Stomach (tissue), 19 donors: ENCODE measurements at places on chromosomes 6 and 20.
A peak's percentile ranks its signal among the peaks of the same experiment; 100 is the strongest.

GRCh38 chr6:121338956-121339355 lies 4.7 kb upstream of the TBC1D32 start:
- peak; percentile 44 for DNase-seq

DNA sequence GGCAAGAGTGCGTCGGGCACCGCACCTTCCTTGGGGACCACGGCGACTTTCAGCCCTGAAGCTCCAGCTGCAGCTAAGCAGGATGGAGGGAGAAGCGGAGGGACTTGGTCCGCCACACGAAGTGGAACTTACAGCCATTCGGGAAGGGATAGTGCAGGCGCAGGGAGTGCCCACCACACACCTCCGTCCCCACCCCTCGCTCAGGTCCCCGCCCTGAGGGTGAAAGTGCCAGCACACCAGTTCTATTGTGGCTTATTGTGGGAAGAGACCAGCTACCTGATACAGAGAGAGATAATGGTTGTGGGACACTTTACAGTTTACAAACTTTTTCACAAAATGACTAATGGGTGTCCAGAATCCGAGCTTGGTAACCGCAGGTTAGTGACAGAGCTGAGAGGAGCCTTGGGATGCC lies 76.1 kb downstream of the IRF4 start:
- DNase-seq, result no peak

- DNase-seq, result peak; percentile 18
Measured at GRCh38 chr20:20668639-20669038, 43.8 kb downstream of the RALGAPA2 start.

- DNase-seq, result peak; percentile 77
Measured at GRCh38 chr6:3457710-3458602, 1.1 kb upstream of the SLC22A23 start.

DNA sequence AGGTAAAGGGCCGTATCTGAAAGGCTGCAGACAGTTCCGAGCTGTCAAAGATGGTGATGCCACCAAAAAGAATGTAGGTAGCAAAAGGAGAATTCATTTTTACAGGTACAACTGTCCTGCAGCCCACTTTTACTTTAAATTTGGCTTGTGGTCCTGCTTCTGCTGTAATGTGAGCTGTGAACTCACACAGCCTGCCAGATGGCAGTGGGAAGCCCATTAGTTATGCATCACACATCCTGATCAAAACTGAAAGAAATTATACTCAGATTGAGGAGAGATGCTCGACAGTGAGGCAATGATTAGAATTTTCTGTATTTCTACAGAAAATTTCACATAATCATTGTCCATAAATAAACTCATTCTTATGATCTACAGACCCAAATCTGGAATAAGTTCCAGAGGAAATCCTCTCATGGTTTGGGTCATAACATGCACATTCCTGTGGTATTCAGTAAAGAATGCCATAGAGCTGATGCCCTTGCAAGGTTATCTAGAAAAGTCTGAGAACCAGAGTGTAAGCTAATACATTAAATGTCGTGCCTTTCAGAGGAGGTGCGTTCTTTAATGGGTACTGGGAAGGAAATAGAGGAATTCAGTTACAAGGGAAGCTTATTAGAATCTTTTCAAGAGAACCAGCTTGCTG lies 23.9 kb upstream of the E2F3 start:
- no peak for DNase-seq

DNA sequence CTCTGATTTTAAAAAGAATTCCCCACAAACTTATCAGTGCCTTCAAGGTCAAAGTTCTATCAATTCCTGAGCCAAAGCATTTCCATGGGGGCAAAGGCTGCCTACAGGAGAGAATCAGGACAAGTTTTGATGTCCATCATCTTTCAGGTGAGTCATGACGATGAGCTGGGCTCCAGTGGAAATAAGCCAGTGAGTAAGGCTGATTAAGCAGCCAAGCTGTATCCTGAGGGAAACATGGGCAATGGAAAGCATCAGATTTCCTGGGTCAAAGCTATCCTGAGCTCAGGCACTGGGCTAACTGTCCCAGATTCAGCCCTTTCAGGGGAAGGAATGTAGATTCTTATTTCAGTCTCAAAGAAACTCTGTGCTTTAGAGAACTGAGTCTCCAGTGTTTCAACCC lies 377.4 kb downstream of the CD109 start:
- DNase-seq, result no peak

GRCh38 chr6:138078491-138078890 lies 28.7 kb downstream of the PERP start:
- DNase-seq, result no peak

DNA sequence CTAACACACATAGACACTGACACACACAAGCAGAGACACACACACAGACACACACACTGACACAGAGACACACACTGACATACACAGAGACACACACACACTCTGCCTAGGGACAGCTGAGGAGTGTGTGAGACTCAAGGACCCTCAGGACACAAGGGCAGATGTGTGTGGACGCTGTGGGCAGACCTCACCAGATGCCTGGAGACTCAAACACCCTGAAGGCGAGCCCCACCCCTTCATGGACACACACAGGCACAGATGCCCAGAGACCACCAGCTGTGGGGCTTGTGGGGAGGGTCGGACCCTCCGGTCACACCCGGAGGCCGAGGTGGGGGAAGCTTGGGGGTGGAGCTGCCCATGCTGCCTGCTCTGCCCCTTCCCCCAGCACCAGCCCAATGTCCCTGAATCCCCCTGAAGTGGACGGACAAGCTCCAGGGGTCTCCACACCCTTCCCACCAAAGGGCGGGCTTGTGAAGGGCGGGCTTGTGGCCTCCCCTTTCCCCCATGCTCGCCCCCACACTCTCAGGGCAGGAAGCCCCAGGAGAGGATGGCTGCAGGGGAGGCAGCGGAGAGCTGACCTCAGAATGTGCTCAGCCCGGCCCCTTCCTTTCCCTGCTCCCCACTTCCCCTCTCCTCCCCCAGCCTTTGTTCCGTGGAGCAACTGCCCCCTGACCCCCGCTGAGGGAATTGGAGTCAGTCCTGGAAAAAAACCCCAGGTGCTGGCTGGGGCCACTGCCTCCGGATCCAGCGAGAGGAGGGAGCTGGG lies 13.9 kb upstream of the ABHD16B start:
- DNase-seq, result no peak

DNA sequence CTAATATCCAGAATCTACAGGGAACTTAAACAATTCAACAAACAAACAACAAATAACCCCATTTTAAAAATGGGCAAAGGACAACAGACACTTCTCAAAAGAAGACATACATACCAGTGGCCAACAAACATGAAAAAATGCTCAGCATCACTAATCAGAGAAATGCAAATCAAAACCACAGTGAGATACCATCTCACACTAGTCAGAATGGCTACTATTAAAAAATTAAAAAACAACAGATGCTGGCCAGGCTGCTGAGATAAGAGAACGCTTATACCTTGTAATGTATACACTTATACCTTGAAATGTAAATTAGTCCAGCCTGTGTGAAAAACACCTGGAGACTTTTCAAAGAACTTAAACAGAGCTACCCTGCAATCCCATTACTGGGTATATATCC lies 166.8 kb downstream of the IBTK start:
- no peak for DNase-seq

GRCh38 chr6:41367061-41367460 lies 31.7 kb downstream of the NCR2 start:
- DNase-seq, result no peak

DNA sequence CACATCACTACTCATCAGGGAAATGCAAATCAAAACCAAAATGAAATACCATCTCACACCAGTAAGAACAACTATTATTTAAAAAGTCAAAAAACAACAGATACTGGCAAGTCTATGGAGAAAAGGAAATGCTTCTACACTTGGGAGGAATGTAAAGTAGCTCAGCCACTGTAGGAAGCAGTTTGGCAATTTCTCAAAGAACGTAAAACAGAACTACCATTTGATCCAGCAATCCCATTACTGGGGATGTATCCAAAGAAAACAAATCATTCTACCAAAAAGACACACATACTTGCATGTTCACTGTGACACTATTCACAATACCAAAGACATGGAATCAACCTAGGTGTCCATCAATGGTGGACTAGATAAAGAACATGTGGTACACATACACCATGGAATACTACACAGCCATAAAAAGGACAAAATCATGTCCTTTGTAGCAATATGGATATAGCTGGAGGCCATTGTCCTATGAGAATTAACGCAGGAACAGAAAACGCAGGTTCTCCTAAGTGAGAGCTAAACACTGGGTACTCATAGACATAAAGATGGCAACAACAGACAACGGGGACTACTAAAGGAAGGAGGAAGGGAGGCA lies 260.4 kb downstream of the RNGTT start:
- DNase-seq, result no peak

DNA sequence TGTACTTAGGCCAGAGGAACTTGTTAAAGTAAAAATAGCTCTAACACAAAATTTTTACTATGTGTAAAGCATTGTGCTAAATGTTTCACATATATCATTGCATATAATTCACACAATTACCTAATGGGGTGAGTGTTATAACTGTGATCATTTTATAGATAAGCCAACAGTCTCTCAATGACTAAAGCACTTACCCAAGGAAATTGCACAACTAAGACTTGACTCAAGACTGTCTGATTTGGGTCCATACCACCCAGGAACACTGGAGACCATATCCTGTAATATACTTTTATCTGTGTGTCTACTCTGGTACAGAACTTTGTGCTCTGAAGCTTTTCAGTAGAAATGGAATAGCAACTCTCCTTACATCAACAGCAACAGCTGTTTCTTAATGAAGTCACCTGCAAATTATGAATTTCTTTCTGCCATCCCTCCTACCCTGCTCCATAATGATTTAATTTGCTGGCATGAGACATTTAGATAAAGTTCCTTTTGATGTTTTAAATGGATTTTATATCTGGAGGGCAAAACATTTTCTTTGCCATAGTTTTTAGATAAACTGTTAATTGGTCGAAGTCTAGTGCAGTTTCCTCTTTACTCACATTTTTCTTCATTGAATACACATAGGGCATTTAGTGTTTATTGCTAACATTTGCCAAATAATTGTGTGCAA lies 47.5 kb downstream of the TSPYL4 start:
- no peak for DNase-seq

DNA sequence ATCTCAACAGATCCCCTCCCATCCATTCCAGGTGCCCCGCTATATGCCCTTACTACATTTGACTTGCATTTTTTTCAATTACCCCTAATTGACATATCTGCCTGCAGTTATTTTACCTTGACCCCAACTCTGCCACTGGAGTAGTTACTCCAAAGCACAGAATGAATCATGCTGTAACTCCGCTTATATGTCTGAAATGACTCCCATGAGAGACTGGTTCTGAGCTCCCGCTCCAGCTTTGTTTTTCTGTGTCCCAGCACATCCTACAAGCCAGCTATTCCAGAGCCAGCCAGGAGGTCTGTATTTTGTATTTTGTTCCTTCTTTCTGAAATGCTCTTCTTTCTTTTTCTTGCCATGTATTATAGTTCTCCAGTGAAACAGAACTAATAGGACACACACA lies 10.9 kb upstream of the NOX3 start:
- DNase-seq, result no peak

- no peak for DNase-seq
Measured at GRCh38 chr6:2807342-2808090, 34.1 kb downstream of the SERPINB1 start.

DNA sequence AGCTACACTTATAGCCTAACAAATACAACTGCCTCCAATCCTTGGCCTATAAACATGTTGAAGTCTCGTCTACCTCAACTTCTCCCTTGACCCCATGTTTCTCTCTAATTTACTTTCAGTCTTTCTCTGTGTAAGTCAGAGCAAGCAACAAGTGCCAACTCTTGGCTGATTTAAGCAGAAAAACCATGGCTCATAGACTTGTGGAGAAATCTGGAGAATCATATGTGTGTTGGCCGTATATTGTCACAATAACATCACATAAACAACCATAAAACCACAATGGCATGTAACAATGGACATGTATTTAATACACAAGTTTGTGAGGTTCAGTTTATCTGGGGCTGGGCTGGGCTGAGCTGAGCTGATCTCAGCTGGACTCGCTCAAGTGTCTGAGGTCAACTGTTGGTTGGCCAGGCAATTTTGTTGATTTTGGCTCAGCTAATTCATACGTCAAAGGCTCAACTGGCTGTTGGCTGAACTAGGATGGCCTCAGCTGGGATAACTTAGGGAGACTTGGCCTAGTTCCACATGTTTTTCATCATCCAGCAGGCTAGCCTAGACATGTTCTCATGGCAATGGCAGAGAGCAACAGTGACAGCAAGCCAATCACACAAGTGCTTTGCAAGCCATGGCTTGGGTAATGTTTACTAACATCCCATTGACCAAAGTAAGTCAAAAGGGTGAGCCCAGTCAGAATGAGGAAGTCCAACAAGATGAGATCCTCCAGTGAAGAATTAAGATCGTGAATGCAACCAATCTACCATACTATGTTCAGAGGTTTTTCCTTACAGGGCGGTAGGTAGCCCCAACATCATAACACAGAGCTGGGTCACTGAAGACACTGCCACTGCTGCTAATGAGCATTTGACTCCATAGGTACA lies 12.9 kb upstream of the TBC1D22B start:
- DNase-seq, result peak; percentile 83

- no peak for DNase-seq
Measured at GRCh38 chr6:109717971-109718370, 26.9 kb downstream of the FIG4 start.

DNA sequence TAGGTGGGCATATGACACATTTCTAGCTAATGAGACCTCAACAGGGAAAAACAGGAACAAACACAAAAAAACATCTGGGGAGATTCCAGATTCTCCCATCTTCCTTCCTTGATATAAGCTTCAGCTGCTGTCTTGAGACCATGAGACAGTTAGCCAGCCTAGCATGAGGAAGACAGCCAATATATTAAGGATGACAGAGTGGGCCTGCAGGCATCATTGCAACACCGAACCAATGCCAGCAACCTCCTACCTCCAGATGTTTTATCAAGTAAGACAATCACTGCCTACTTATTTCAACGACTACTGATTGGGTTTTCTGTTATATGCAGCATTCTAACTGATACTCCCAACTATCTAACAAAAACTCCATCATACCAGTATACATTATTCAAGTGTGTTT lies 119.0 kb downstream of the ISM1 start:
- no peak for DNase-seq

- DNase-seq, result no peak
Measured at GRCh38 chr20:50968289-50968688, 9.7 kb downstream of the MOCS3 start.

DNA sequence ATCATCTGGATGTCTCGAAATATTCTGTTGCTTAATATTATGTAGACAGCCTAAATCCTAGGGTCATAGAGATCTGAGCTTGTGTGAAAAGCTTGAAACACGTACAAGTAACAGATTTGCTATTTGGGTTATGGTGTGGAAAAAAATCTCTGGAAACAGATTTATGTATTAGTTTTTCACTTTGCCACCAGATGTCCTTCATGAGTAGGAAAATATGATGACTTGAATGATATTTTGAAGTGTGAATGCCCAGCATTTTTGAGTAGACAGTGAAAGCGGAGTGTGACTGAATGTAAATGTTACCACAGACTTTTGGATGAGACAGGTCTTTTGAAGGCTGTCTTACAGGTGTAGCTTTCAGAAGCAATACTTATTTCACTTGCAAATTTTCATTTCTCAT lies 4.2 kb upstream of the BMP6 start:
- peak; percentile 53 for DNase-seq
